Activated naive CD4-positive, alpha-beta T cell (primary cell): ENCODE measurements at places on chromosomes 12 and 14.

DNA sequence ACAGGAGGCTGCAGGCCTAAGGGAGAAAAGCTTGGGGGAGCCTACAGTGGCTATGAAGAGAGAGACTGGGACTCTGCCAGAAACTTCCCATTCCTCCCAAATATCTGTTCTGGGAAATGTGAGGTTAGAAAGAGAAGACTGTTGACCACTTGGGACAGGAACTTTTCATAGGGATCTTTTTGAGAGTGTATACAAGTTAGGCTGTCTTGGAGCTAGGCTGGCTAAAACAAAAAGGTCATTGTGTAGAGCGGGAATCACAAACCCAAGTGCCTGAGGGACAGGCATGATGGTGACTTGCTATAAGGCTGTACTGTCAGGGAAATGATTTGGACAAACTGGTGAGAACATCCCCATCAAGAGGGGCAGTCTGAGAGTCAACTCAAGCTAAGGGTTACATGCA, 175.1 kb downstream of the GRIP1 start:
- DNase-seq, result no peak

DNA sequence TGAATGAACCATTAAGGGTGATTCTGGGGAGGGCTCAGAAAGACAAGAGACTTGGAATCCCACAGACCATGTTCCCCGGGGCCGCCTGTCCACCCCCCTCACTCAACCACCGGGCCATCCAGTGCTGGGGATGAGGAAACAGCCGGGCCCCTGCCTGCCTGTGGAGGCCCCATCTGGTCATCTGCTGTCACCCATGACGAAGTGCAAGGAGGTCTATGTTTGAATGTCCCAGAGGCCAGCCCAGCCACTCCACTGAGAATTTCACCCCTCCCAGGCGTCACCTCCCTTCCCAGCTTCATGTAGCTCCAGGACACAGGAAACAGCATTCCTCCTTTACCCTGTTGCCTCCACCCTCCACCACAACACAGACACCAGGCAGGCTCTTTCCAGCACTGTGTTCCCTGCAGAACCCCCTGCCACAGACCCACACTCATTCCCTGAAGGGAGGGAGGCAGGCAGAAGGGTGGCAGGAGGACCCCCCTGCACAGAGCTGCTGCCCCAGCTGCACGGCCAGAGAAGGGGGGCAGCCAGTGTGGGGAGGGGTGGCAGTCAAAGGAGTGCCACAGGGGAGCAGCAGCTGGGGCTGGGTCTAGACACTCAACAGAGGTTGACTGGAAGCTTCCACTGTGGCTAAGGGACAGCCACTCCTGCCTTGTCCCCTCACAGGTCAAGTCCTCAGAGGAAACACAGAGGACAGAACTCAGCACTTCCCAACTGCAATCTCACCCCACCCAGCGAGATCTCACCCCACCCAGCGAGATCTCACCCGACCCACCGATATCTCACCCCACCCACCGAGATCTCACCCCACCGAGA, 50.3 kb upstream of the PPP2R5C start:
- DNase-seq, result no peak

GRCh38 chr14:24712909-24713308, 78.9 kb upstream of the GZMB start:
- no peak for DNase-seq

- DNase-seq, result no peak
These were observed 28.3 kb upstream of the SYCP3 start for GRCh38 chr12:101767537-101767936.

- DNase-seq, result no peak
These were observed 107.5 kb upstream of the SYT10 start for GRCh38 chr12:33547084-33547483.

DNA sequence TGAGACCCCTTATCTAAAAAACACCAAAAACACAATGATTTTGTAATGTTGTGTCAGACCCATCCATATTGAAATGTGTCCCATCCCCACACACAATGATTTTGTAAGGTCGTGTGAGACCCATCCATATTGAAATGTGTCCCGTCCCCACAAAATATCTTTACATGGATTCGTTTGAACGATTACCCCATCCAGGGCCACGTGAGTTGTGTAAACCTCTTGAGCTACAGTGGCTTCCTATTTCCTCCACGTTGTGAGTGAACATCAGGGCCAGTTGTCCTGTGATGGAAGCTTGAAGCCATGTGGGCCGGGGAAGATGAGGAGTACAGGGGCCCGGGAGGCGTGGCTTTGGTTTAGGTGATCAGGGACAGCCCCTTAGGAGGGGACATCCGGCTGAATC, 27.0 kb upstream of the ULK1 start:
- DNase-seq, result no peak

DNA sequence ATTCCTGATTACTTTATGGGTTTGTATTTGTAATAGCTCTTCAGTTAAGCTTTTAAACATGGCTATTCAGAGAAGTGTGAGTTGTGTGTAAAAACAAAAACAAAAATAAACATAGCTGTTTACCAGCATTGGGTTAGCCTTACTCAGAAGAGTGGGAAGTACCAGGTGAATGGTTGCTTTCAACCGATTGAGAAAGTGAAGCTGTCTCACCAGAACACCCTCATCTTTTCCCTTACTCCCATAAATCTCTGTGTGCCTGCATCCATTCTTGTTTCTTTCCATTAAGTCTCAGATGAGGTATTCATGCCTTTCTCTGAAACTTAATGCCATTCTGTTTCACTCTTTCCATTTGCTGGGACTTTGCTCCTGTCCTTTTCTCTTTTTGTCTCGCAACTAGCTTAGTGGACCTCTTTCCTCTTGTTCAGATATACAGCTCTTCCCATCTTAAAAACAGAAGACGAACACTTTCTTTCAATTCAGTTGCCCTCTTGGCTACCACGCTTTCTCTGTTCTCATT, 10.7 kb downstream of the BORCS5 start:
- DNase-seq, result no peak

DNA sequence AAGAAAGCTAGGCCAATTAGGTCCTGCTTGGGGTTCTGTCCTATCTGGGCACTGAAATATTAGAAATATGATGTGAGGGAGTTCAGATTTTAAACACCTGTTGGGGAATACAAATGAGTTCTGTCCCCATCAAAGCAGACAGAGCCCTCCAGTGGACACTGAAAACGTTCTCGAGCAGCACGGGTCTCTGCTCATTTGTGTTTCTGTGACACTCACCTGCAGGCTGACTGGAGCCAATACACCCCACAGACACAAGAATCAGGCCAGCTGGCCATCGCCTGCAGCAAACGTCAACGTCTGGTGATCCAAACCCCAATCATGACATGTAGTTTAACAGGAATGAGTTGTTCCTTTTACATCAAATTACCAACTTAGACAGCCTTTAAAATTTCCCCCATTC, 493.4 kb upstream of the TMEM132C start:
- DNase-seq, result no peak

DNA sequence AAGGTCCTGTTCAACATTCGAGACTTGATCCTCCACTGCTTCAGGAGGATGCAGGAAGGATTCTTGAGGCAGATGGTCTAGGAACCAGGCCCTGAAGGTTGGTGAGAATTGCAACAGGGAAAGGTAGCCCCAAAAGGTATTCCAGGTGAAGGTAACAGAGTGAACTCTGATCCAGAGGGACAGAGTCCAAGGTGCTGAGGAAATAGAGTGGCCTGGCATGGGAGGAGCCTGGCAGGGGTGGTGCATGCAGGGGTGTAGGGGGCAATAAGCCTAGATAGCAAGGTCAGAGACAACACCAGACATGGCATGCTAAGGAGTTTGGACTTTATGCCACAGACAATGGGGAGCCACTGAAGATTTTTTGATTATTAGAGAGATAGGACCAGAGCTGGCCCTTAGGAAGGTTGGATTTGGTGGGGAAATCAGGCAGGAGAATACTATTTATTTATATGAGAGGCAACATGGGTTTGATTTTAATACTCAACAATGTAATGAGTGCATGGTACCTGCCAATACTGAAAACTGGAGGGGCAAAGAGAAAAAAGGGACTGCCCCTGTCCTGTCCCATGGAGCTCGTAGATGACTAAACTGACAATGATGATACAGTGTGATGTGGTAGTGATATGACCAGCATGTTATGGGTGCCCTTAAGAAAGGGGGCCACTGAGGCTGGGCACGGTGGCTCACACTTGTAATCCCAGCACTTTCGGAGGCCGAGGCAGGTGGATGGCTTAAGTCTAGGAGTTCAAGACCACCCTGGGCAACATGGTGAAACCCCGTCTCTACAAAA, 50.5 kb upstream of the TMED10 start:
- DNase-seq, result no peak

GRCh38 chr14:57875296-57875695, 9.4 kb upstream of the SLC35F4 start:
- DNase-seq, result no peak

DNA sequence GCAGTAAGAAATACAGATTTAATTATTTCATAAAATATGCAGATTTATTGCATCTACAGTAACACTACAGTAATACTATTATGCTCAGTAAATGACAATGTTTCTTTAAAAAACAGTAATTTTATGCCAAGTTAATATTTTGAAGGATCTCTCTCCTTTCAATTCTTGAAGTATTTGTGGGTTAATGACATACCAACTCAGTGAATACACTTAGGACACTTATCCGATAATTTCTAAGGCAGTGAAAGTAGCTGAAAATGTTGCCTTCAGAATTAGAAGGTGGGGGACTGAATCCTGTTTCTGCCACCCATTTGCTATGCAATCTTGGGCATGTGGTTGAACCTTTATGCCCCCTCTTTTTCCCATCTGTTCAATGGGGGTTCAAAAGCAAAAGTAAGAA, 24.8 kb upstream of the IFNG-AS1 start:
- DNase-seq, result no peak

DNA sequence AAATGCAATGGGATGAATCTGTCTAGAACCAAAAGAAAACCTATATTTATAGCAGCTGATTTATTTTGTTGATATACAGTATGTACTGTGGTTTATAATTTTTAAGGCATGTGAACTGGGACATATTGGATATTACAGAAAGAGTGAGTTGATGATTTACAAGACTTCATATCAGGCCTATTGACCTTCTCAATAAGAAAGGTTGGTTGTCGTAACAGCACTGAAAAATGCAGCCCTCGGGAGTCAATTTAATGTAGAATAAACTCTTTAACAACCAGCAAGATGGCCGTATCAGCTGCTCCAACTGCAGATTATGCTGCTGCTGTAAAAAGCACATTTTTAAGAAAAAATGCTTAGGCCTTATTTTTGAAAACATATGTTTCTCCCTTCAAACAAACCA, 407.3 kb downstream of the GXYLT1 start:
- no peak for DNase-seq

- no peak for DNase-seq
These were observed 6.7 kb upstream of the FZD10 start for GRCh38 chr12:130155416-130156073.

GRCh38 chr12:47387994-47388393, 308.2 kb upstream of the AMIGO2 start:
- DNase-seq, result no peak
